ENCODE measurements at places on chromosomes 2 and 18.

DNA sequence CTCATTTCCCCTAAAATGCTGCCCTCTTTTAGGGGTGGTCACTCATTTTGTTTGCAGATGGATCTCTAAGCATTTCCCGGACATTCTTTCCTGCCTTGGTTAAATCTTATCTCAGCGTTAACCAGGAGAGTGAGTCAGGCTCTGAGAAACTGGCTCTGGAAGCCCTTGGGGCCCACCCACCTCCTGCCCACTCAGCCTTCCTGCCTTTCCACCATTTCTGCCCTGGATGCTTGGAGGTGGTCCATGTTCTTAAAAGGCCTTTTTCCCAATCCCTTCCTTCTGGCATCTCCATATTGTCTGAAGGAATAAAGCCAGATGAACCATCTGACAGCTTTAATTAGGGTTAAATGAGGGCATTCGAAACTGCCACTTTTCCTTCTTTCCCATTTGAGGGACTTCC, 9.5 kb downstream of the HK2 start:
- no peak for DNase-seq

- no peak for DNase-seq
These were observed 15.5 kb downstream of the GEMIN6 start for GRCh38 chr2:38793511-38793910.

DNA sequence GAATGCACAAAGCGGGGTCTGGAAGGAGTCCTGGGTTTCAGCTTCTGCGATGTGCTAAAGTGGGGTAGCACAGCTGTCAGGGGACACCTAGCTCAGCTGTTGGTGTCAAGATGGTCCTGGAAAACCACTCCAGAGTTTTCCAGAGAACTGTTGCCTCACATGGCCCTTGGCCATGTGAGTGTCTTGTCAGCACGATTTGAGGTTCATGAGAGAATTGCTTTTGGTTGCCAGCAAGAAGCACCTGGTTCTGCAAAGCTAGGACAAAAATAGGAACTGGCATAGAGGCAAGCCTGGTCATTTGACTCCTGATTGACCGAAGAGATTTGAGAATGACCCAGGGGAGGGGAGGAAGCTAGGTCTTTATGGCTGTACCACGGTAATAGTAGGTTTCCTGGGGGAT, 50.4 kb upstream of the CTLA4 start:
- no peak for DNase-seq

GRCh38 chr2:217988014-217988839, 14.6 kb downstream of the TNS1 start:
- DNase-seq, result no peak

All from activated gamma-delta T cell (primary cell).